ENCODE measurements at places on chromosomes 13 and 19.

DNA sequence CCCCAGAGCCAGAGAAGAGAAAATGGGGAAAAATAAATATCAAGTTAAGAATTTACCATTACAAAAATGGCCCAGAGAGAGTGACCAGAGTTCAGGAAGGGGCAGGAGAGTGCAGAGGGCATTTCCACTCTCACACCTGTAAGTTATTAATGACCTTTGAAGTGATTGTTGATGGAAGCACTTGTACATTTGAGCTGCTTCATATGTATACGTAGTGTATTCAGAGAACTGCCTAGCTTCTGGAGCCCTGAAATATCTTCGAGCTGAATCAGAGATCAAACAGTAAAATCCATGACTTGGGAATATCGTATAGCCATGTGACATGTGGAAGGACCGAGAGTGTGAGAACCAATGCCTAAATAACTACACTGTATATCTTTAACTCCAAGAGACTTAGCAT is 49.2 kb upstream of the PCCA start:
- DNase-seq = no peak

GRCh38 chr13:93977986-93978385 is 501.5 kb downstream of the DCT start:
- DNase-seq = peak; percentile 13

- DNase-seq = no peak
These were observed 16.2 kb downstream of the DPY19L3 start for GRCh38 chr19:32421589-32422361.

- peak; percentile 100 for DNase-seq
These were observed 13.6 kb upstream of the STRN4 start for GRCh38 chr19:46759817-46760333.

DNA sequence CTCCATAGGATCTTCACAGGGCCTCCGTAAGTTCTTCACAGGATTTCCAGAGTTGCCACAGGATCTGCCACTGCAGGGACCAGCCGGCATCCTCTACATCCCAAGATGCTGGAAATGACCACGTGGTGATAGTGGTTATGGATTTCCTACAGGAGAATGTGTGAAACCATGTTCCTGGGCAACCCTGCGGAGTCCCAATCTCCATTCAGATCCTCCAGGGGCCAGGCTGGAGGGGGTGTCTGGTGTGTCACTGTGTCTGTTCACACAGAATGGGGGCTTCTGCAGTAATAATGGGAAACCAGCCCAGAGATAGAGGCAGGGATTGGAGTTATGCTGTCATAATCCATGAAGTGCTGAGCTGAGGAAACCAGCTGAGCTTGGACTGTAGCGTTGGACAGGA is 8.6 kb downstream of the LILRA6 start:
- no peak for DNase-seq

DNA sequence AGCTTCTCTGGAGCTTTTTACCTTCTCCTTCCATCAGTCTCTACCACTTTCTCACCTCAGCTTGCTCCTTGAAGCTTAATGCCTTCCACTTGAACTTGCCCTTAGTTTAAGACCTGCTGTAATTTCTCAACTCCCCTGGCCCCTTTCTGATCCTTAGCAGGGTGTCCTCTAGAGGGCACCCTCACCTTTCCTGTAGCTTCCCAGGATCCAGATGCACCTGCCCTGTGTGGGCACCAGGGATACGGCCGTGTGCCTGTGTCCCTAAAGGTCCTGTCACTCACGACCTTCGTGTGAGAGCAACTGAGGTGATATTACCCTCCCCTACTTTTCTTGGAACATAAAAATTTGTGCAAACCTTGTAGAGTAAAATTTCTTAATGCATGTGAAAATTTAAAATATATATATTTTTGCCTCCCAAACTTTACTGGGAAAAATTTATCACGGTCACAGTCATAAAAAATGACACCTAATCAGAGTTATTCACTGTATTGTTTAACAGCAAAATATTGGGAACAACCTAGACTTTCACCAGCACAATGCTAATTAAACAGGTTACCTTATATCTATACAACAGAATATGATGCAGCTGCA is 46.4 kb downstream of the PSG3 start:
- DNase-seq = peak; percentile 54

DNA sequence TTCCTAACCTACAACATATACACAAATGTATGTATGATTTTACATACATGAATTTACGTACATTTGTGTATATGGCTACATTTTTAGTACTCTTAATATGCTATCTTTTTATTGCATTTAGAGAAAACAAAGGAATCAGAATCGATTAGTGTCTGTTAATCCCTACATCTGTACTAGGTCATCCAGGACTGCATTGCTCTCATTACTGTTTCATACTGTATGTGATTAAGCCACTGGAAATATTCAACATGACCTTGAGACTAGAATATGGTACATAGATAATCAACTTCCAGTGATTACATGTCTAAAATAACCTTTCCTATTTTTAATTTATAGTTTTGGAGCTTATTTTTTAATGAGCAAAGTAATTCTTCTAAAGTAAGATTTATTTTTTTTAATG is 5.3 kb upstream of the MAB21L1 start:
- DNase-seq = no peak

DNA sequence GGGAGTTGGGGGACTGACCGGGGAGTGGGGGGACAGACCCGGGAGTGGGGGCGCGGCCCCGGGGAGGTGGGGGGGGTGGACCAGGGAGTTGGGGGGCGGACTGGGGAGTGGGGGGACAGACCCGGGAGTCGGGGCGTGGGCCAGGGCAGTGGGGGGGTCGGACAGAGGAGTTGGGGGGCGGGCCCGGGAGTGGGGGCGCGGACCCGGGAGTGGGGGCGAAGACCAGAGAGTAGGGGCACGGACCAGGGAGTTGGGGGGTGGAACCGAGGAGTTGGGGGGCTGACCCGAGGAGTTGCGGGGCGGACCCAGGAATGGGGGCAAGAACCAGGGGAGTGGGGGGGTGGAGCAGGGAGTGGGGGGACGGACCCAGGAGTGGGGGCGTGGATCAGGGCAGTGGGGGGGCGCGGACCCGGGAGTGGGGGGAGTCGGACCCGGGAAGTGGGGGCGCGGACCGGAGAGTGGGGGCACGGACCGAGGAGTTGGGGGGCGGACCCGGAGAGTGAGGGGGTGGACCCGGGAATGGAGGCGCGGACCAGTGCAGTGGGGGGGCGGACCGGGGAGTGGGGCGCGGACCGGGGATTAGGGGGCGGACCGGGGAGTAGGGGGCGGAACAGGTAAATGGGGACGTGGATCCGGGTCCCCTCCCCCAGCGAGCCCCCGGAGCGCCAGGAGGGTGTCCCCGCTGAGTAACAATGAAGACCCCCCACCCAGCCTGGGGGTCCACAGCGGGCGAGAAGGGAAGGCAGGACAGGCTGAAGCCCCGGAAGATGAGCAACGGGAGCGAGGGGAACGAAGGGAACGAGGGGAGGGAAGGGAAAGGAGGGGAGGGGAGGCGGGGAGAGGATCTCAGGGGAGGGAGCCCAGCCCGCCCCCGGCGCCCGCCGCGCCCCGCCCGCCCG is 589 bp downstream of the R3HDM4 start:
- DNase-seq = no peak

DNA sequence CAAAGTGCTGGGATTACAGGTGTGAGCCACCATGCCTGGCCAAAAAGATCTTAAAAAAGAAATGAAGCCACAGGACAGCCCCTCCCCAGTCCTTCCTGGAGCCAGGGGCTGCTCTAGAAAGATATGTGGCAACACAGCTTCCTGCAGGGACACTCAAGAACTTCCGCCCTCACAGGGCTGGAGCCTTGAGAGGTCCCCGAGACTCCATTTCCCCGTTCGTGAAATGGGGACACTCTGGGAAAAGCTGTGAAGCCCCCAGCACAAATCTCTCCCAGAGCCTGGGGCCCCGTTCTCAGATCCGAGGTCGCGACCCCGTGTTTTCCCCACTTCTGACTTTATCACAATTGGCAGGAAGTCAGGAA is 2.5 kb upstream of the GPX4 start:
- no peak for DNase-seq

DNA sequence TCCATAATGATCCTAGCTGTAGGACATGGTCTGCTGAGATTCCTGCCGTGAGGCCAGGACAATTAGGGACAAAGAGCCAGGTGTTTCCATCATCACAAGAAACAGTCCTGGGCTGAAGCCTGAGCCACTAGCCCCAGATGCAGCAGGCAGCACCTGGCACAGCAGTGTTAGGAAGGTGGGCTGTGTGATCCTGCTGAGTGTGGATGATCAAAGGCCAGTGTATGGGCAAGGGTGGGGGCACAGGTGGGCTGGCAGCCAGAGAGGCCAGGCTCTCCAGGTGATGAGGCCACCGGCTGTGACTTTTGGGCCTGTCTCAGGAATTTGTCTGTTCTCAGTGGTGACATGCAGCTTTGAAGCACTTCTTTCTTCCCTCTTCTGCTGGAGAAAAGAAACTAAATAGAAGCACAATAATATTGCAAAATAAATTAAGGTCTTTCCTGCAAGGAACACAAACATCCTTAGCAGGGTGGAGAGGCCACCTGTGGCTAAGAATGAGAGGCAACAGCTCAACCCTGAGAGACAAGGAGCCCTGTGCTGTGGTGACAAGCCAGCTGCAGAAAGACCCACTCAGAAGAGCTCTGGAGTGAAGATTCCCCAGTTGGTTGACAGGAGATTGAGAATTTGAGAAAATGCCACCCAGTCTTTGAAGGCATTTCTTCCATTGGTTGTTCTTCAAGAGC is 127.6 kb downstream of the KATNAL1 start:
- DNase-seq = no peak

DNA sequence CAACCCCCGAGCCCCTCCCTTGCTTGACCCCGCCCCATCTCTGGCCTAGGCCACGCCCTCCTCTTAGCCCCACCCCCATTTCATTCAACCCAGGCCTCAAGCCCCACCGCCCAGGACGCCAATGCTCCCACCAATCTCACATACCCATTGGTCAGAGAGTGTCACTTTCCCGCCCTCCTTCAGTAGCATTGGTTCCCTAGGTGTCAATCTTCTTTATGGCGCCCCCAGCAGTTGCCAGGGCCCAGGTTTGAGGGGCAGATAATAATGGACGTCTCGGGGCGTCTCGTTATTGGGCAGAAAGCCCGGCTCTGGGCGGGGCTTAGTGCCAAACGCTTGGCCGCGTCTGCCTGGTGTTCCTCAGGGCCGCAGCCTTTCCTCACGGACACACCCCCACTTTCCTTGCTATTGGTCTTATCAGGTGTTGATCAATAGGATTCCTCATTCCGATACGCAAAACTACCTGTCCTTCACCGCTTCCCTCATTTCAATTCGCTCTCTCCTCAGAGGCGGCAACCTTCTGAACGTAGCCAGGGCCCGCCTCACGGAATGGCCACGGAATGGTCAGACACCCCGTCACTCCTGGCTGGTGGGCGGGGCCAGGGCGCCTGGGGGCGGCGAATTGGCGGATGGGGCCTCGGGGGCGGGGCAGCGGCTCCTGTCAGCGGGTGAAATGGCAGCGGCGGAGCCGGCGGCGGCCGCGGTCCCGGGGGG is at the start of gene EVI5L:
Gene EVI5L, plus strand, starts transcription at position 658 of the 711 bp plus-strand sequence. CDS start 16,325 bp downstream, outside the sequence.
- peak; percentile 100 for DNase-seq

All from AG10803 (cell line).